ENCODE measurements at places on chromosomes 7 and 10. TPM values are rescaled to one million over a fixed set of nuclear protein-coding genes. Genes with fewer than 3 reads are reported as not detected.

PKD2L1 gene
- not detected for total RNA-seq

BTBD16 gene
- not detected for total RNA-seq

HECW1 gene
- 6.1 TPM for total RNA-seq

ENTPD7 gene
- 28.9 TPM for total RNA-seq

LRRN3 gene
- total RNA-seq: 1.8 TPM

DNA sequence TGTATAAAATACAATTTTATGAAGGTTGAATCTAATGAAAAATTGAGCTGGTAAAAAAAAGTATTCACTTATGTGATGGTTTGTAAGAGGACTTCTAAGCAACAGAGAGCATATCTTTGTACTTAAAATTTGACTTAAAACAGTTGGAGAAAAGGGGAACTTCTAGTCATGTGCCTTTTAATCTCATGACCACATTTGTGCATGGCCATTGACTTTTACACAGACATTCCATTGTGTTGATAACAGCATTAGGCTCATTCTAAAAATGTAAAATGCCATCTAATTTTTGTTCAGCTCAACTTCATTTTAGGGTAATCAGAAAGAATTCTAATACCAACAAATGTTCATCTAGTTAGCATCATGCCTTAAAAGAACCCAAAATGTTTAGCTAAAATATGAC lies 119.9 kb downstream of the HPSE2 start:
- H3K27ac ChIP-seq: no peak overlapping the region
- no peaks in the 10 kb centered on the region for H3K4me1 ChIP-seq
- no peaks in the 10 kb centered on the region for H3K36me3 ChIP-seq
- no peak overlapping the region for H3K4me3 ChIP-seq
- no peaks in the 10 kb centered on the region for H3K27me3 ChIP-seq

- no peak for DNase-seq
- H3K4me3 ChIP-seq: no peak overlapping the region
- H3K27me3 ChIP-seq: no peaks in the 10 kb centered on the region
These were observed 268.9 kb upstream of the PFKP start for GRCh38 chr10:2798336-2799022.

DNA sequence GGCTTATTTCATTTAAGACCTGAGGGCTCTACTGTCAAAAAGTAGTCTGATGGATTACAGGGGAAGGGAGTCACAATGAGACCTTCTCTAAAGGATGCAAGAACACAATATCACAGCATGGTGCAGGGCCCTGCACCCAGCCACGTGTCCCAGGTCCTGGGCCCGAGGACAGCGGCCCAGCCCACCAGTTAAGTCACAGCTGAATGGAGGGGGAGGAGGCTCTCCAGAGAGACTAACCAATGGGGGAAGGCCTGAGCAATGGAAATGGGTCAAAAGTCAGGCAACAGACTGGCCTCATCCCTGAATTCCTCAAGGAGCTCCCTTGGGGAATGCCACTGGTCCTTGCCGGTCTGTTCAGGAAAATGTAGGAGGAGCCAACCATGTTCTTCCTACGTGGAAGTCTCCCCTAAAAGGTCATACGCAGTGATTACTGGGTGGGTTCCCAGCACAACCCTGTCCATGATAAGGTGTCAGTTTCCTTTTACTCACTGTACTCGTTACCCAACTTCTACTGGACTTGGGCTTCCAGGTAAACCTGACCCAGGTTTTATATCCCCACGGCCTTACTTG lies 28.3 kb downstream of the CCDC3 start:
- no peak overlapping the region for H3K27ac ChIP-seq
- no peak for DNase-seq
- H3K4me3 ChIP-seq: no peak overlapping the region

- DNase-seq: no peak
- H3K36me3 ChIP-seq: no peaks in the 10 kb centered on the region
- no peak overlapping the region for H3K27ac ChIP-seq
- H3K4me1 ChIP-seq: peaks cover 5% of the 10 kb centered on the region
- no peaks in the 10 kb centered on the region for H3K27me3 ChIP-seq
- no peak overlapping the region for H3K4me3 ChIP-seq
These were observed 3.0 kb upstream of the BTBD16 start for GRCh38 chr10:122267849-122268737.

DNA sequence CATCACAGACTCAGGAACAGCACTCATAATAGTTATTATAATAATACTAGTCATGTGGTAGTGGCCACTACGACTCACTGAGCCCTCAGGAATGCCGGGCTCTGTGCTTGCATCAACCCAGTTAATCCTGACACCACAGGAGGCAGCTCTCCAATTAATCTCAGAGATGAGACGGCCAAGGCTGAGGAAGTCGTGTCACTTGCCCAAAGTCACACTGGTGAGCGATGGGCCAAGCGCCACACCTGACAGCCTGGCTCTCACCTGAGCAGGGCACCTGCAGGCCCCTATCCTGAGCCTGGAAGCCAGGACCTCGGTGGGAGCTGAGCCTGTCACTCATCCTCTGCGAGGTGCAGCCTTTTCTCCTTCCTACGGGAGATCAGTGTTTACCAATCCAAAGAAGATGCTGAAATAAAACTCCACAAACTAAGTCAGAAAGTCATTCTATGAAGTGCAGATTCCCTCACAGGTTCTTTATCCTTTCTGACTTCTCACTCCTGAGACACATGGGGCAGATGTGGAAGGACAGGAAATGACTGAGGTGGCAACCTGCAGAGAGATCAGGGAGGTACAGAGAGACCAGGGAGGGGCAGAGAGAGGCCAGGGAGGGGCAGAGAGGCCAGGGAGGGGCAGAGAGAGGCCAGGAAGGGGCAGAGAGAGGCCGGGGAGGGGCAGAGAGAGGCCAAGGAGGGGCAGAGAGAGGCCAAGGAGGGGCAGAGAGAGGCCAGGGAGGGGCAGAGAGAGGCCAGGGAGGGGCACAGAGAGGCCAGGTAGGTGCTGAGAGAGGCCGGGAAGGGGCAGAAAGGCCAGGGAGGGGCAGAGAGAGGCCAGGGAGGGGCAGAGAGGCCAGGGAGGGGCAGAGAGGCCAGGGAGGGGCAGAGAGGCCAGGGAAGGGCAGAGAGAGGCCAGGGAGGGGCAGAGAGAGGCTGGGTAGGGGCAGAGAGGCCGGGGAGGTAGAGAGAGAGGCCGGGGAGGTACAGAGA lies 38.5 kb downstream of the VIPR2 start:
- no peak overlapping the region for H3K27ac ChIP-seq
- no peak for DNase-seq
- no peaks in the 10 kb centered on the region for H3K4me1 ChIP-seq
- no peaks in the 10 kb centered on the region for H3K36me3 ChIP-seq
- no peak overlapping the region for H3K4me3 ChIP-seq

DNA sequence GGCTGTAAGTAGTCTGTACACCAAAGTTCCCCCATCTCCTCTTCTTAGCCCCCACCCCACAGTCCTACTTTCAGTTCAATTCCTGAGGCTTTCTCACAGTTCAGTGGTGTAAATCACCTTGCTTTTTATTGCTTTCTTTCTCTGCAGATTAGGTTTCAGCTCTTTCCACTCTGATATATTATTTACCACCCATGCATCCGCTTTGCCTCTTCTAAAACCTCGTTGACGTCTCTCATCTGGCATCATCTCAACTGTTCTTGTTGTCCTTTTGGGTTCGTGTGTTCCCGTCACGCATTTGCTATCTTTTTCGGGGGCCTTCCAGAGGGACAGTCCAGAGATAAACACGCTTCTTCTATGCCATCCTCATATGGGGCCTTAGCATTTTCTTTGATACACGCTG lies 597.9 kb upstream of the DPP6 start:
- H3K27ac ChIP-seq: no peak overlapping the region
- no peaks in the 10 kb centered on the region for H3K36me3 ChIP-seq

DNA sequence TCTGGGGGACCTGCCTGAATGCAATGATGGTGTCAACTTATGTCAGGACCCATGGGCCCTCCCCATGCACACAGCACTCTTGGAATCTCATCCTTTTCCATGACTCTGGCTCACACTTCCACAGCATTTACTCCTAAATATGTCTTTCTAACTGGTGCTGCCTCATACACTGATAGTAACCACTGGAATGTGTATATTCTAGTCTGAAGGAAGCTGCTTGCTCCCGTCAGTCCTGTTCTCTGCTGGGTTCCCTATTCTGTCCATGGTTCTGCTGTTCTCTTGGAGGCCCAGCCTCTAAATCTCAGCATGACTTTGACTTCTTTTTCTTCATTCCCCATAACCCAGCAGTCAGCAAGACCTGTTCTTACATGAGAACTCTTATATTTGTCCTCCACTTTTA lies 1055.1 kb downstream of the KCNMA1 start:
- no peak overlapping the region for H3K27ac ChIP-seq
- H3K27me3 ChIP-seq: no peaks in the 10 kb centered on the region
- peaks cover 17% of the 10 kb centered on the region for H3K4me1 ChIP-seq
- H3K36me3 ChIP-seq: no peaks in the 10 kb centered on the region
- no peak overlapping the region for H3K4me3 ChIP-seq
- no peak for DNase-seq

DNA sequence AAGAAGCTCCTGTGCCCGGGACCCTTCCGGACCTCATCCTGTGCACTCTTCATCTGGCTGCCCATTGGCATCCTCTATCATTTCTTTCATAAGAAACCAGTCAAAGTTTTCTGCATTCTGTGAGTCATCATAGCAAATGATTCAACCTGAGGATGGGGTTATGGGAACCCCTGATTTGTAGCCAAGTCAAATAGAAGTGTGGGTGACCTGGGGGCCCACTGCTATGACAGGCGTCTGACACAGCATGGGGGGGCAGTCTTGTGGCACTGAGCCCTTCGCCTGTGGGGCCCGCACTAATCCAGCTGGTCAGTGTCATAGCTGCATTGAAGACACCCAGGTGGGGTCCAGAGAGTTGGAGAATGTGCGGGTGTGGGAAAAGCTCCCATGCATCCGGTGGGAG lies 230.4 kb downstream of the USP6NL start:
- H3K27me3 ChIP-seq: no peaks in the 10 kb centered on the region
- no peaks in the 10 kb centered on the region for H3K36me3 ChIP-seq
- no peak overlapping the region for H3K27ac ChIP-seq
- H3K4me3 ChIP-seq: no peak overlapping the region

DNA sequence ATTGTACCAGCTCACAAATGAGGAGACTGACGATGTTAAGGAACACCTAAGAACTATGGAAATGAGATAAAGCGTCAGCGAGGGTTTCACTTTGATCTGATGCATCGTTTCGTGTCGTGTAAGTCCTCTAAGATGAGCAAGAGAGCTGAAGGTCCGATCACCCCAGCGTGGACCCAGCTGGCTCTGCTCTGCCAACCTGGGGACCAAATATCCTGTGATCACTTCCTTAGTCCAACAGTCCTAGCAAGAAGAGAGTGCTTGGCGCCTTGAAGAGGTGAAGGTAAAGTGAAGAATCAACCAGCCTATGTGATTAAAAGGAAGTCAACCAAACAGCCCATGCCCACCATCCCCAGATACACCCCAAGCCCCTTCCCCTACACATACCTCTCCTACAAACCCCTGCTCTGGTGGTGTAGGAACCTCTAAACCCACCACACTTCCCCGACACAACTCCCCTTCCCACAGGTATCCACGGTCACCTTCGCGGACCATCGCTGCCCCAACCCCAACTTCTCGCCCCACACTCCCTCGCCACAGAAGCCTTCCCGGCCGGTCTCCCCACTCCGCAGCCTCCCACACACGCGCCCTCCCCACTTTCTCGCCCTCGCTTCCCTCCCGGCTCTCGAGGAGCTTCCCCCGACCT lies 722 bp downstream of the UPF2 start:
- H3K4me3 ChIP-seq: peak overlapping the region; percentile 96
- H3K4me1 ChIP-seq: peaks cover 2% of the 10 kb centered on the region
- peak overlapping the region; percentile 100 for H3K27ac ChIP-seq
- no peaks in the 10 kb centered on the region for H3K27me3 ChIP-seq
- H3K36me3 ChIP-seq: no peaks in the 10 kb centered on the region

- no peak for DNase-seq
- H3K36me3 ChIP-seq: no peaks in the 10 kb centered on the region
- H3K27me3 ChIP-seq: no peaks in the 10 kb centered on the region
- H3K27ac ChIP-seq: no peak overlapping the region
- no peaks in the 10 kb centered on the region for H3K4me1 ChIP-seq
These were observed 48.6 kb downstream of the DGKI start for GRCh38 chr7:137798073-137798763.

GRCh38 chr10:5549462-5550249 lies 24.9 kb downstream of the CALML3 start:
- no peaks in the 10 kb centered on the region for H3K27me3 ChIP-seq
- DNase-seq: no peak
- H3K4me1 ChIP-seq: peaks cover 33% of the 10 kb centered on the region
- H3K27ac ChIP-seq: peak overlapping the region; percentile 65
- H3K36me3 ChIP-seq: no peaks in the 10 kb centered on the region
- no peak overlapping the region for H3K4me3 ChIP-seq

Data from fibroblast of lung (primary cell).